Endodermal cell (in vitro differentiated cells): ENCODE measurements at places on chromosomes 2 and 18.

DNA sequence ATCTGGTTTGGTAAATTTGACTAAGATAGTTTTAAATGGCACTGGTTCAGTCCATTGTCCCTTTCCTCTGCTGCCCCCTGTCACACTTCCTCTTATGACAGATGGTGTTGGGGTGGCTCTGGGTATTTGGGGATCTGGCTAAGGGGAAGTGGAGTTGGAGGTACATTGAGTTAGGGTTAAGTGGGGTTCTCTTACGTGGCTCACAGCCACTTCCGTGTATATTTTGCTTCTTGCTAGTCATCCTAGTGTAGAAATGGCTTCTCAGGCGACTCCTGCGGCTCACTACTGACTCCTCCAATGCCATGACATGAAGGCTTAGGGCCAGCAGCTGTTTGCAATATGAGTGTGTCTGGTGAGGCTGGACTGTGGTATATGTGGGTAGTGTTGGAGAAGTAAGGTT, 187.0 kb downstream of the HAUS1 start:
- DNase-seq: no peak

GRCh38 chr2:48504647-48505327, 25.2 kb upstream of the STON1 start:
- no peak for DNase-seq

- DNase-seq: no peak
Observed at GRCh38 chr18:50726960-50727589, 92.7 kb downstream of the MRO start.

DNA sequence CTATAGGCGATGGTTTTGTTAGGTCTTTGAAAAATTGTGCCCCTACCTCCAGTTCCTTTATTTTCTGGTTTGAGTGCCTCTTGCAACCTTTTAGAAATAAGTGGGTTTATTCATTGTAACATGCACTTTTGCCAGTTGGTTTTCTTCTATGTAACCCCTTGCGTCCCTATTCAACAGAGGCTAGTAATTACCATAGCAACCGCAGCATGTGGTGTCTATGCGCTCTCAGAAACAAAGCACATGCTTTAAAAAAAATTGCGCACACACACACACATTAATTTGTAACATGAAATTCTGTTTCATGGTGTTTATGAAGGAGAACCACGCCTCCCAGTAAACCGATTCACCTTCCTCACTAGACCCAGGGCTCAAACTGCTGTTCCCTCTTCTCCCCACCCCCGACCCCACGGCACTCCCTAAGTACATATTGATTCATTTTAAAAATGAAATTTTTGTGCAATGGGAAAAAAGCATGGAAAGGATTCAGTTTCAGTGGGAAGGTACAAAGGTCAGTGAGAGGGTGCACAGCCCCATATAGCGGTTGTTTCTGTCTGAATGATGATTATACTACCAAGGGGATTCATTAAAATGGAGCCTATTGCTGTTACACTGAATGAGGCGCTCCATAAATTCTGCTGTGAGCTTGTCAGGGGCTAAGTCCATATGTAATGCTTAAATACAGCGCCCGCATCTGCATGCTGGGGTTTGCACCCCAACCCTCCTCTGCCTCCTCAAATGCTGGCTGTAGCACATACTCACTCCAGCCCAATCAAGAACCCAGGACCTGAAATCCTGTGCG, 206.9 kb downstream of the ICOS start:
- DNase-seq: no peak

GRCh38 chr2:107687073-107687472, 139.6 kb upstream of the RGPD4 start:
- no peak for DNase-seq

- no peak for DNase-seq
Observed at GRCh38 chr2:118040891-118041290, 27.0 kb upstream of the CCDC93 start.

DNA sequence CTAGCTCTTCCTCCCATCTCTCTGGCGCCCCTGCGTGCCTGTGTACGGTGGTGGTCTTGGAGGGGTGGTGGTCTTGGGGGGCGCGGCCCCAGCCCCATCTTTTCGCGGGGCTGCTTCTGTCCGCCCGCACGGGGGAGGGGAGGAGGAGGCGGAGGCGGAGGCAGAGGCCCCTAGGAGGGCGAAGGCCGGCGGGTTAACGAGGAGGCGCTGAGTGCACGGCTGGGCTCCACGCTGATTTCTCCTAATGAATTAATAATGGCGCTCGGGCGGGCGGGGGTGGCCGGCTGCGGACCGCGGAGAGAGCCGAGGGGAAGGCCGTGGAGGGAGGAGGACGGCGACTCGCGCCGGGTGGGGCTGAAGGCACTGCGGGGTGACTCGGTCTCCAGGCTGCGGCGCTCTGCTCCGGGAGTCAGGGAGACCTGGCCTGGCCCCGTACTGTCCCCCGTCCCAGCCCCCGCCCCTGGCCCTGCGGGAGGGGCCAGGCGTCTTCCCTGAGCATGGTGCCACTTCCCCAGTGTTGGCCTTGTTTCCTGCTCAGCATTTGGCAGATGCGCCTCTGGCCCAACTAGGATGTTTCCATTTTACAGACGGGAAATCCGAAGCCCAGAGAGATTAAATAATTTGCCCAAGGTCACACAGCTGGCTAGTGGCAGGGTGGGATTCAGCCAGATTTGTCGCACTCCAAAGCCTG, 6.0 kb downstream of the GAREM2 start:
- DNase-seq: peak; percentile 88

- no peak for DNase-seq
Observed at GRCh38 chr18:2636126-2636631, 19.3 kb upstream of the SMCHD1 start.

DNA sequence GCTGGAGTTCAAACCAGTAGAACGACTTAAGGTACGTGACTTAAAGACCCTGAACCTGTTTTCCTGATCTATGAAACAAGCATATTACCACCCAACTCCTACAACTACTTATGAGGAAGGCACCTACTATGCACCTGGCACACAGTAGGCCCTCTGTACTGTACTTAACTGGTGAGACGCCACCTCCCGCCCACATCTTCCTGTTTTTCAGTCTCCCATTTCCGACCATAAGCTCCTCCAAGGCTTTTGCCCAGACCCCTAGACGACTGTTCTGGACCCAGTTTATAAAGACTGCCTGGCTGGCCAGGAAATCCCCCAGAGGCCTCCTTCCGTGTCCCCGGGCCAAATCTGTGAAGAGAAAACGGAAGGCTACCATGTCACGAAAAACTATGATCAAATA, 1.5 kb downstream of the GALNT14 start:
- DNase-seq: no peak

GRCh38 chr18:9136315-9137155, at the start of gene ANKRD12:
TSS of gene ANKRD12 (plus strand) at chr18:9136781. CDS start at chr18:9182433, 45,652 bp downstream.
- DNase-seq: peak; percentile 97

DNA sequence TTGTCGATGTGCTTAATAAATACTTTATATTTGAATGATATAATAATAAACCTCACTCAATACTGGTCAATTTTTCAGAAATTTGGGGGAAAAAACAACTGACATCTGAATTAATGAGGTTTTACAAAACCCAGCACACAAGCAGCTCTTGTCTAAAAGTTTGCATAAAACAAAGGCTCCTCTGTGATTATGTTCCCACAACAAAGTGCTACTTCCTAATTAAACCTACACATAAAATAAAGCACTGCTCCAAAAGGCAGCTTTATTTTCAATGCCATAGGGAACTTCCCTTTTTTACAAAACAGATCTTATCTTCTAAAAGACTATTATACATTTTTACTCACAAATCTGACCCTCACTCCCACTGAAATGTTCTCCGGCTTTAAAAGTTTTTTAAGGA, 47.1 kb downstream of the LAMA1 start:
- DNase-seq: no peak

GRCh38 chr2:206936843-206937230, 2.5 kb upstream of the CPO start:
- no peak for DNase-seq

DNA sequence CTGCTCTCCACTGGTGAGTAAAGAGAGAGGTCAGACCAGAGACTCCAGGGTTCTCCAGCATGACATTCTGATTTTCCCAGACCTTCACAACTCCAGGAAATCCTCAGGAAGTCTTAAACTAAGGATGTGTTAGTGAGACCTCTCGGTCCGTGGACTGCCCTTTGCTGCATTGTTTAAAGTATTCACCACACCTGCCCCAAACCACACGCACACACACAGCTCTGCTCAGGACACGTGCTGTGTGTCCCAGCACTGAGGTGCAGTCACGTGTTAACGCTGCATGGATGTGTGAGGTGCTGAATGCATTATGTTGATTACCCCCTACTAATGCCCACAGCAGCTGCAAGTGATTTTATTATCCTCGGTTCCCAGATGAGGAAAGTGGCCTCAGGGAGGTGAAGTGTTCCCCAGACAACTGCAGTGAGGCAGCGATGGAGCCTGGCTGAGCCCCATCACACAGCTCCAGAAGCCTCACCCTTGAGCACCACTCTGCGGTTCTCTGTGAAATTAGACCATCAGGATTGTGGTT, 68.4 kb downstream of the TRAPPC12 start:
- DNase-seq: peak; percentile 35

GRCh38 chr2:20326163-20326780, 24.4 kb downstream of the PUM2 start:
- DNase-seq: peak; percentile 79

GRCh38 chr18:22541232-22541631, 123.5 kb upstream of the CTAGE1 start:
- DNase-seq: no peak

DNA sequence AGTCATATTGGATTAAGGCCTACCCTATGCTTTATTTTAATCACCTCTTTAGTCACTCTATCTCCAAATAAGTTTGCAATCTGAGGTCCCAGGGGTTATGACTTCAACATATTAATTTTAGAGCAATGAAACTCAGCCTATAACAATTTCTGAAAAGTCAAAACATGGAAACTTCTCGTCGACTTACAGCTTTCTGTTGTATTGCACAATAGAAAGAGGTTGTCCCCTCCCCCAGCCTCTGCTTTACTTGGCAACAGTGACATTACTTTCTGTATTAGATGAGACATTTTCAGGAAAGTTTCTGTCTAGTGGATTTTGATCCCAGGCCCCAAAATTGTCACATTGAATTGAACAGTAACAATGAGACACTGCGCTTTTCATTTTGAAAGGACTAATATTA, 326.4 kb downstream of the THSD7B start:
- no peak for DNase-seq

DNA sequence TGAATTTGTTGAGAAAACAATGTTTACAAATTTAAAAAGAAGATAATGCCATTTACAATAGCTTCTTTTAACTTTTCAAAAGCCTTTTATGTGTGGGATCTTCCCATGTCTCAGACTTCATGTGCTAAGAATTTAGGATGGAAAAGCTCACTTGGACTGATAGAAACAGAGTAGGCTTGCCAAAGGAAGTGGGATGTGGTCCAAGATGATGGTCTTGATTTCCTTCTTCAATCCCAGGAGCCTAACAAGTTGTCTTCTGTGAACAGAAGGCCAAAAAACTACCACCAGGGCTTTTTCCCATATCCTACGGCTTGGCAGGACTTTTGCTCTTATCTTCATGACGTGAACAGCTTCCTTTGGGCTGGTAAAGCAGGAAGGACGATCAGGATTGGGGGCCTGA, 9.5 kb downstream of the CXCR4 start:
- DNase-seq: no peak

GRCh38 chr18:79590191-79591031, 89.2 kb upstream of the CTDP1 start:
- DNase-seq: no peak

GRCh38 chr18:23205980-23206379, 70.7 kb downstream of the CABLES1 start:
- DNase-seq: no peak

DNA sequence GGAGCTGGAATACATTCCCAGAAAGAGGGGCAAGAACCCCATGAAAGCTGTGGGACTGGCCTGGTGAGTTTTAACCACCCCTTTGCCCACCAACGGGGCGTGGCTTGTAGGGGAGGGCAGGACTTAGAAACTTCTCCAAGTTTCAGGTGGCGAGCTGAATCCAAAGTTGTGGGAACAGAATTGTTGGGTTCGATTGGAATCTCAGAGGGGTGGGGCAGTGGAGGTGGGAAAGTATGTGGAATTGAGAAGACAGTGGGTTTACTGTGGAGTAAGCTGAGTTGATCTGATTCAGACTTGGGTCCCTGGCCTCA, 1.1 kb downstream of the PNKD start:
- no peak for DNase-seq

- DNase-seq: peak; percentile 14
Observed at GRCh38 chr2:233471291-233472035, 95.1 kb downstream of the USP40 start.

- DNase-seq: no peak
Observed at GRCh38 chr2:128552806-128553551, 234.3 kb upstream of the HS6ST1 start.
